Stimulated activated CD4-positive, alpha-beta T cell treated with anti-CD3 and anti-CD28 coated beads, Interleukin-12 subunit alpha, Interleukin-12 subunit beta, amount 100 ng/mL, for 24 hours (primary cell): ENCODE measurements at places on chromosomes 7 and 10.
A peak's percentile ranks its signal among the peaks of the same experiment; 100 is the strongest.

GRCh38 chr10:7135188-7135587 is 275.6 kb downstream of the SFMBT2 start:
- DNase-seq: no peak

DNA sequence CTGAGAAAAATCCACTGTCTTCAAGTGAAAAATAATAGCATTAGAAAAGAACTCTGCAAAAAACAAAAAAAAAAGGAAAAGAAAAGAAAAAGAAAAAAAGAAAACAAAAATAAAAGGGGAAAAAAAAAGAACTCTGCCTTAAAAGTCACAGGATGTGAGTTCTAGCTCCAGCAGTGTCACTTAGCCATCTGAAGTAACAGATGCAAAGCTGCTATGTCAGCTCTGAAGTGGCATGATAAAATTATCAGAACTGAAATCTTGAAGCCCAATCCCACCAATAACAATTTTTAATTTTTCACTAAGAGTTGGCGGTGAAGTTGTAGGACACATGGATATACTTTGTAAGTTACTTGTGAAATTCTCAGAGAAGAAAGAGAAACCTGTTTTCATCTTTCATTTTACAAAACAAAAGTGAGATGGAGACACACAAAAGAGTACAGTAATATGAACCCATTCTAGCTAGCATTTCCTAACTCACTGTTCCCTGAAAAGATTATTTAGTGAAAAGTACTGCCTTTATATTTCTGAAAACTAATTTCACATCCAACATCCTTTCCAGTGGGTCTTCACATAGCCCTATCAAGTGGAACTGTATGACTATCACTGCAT is 103.5 kb downstream of the ELAPOR2 start:
- no peak for DNase-seq

- no peak for DNase-seq
These were observed 12.3 kb downstream of the SFXN3 start for GRCh38 chr10:101043363-101043707.

GRCh38 chr10:25064401-25064800 is 48.0 kb downstream of the THNSL1 start:
- no peak for DNase-seq

DNA sequence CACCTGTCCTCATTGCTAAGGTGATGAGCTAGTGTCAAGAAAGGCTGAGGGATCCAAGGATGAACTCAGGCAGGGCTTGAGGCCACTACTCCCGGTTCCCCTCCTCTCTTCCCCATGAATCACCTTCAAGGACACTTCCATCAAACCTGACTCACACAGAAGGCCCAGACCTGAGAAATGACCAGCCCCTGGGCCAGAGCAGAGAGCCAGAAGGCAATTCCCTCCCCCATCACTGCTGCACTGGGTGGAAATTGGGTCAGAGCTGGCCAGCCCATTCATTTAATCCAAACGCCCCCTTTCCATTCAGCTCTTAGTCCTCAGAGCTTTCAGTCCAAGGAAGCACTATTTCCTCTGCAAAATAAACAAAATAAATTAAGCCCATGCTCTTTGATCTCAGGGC is 182.0 kb downstream of the KCNMA1 start:
- no peak for DNase-seq

- DNase-seq: peak; percentile 96
These were observed at the start of gene DNAJC9 for GRCh38 chr10:73246646-73247508. Gene DNAJC9 (minus strand): TSS chr10:73247255. CDS start chr10:73247189, 66 bp downstream.

DNA sequence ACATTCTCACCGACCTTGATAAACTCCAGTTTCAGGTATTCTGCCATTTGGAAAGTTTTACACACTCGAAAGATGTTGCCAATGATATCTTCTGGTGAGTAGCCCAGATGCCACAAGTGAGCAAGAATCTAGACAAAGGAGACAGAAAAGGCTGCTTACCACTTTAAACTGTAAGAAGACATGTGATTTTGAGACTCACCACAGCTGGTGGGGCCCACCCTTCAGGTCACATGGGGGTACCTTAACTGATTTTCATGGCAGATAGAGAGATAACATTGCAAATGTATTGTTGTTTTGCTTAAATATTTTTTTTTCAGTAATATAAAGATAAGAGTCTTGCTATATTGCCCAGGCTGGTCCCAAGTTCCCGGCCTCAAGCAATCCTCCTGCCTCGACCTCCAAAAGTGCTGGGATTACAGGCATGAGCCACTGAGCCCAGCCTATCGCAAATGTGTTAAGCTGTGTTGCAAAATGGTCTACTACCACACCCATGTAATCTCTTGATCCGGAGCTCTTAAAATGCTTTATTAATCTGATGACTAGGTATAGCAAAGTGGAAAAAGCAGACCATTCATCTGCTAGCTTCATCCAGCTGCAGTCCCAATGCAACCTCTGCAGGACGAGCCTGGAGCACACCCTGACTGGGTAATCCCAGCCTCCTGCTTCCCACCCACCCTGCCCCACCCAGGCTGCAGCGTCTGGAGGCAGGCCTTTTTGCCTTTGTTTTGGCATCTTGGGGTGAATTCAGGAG is 18.5 kb downstream of the RFC2 start:
- DNase-seq: no peak

- DNase-seq: no peak
These were observed 541 bp upstream of the DENND10 start for GRCh38 chr10:119103241-119103902.

DNA sequence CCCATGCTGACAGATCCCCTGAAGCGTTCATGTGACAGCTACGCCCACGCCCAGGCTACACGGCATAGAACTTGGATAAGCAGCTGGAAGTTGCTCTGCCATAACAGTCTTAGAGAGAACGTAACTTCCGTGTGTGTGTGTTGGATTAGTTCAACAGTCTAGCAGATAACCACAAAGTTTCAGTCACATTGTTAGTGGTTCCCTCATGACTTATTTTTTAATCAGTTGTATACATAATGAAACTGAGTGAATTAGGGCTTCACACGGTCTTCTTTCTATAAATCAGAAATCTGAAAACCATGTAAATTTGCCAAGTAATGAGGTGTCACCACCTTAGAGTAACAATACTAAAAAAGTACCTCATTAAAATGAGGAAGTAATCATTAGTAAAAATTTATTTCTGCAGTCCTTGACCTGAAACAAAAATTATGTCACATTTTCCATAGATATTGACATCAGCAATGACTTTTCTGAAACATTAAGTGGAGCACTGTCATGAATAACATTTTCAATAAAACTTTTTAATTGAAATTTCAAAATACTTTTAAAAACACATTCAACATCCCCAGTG is 21.7 kb upstream of the MACC1 start:
- no peak for DNase-seq

- DNase-seq: no peak
These were observed 62.2 kb downstream of the LANCL2 start for GRCh38 chr7:55427342-55427741.

GRCh38 chr7:47465191-47465590 is 116.7 kb downstream of the TNS3 start:
- DNase-seq: no peak

DNA sequence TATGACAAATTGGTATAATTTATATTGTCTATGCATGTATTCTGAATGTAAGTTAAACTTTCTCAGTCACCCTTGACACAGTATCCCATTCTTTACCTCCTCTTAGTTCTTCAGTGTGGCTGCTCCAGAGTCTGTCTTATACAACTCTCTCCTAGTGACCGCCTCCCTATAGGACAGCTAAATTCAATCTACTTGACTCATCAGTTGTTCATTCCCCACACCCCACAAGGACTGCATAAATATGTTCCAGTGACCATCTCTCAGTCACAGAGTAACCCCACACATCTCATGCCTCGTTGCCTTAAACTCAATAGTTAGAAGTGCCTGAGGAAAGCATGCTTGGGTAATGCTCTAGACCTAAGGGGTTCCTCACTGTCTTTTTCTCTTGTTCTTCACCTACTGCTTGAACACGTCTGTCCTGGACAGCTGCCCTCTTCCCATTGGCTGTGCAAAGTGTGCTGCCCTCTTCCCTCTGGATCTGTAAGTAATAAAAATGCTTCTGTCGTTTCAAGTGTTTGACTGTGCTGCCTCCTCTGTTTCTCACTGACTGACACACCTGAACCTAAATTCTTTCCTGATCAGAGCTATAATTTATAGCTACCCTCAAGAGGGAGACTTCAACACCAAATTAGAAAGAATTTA is 494.6 kb upstream of the GRM3 start:
- DNase-seq: no peak

GRCh38 chr7:19675816-19676215 is 33.0 kb downstream of the POLR1F start:
- no peak for DNase-seq

- no peak for DNase-seq
These were observed 52.1 kb downstream of the PNLIPRP2 start for GRCh38 chr10:116672891-116673290.

DNA sequence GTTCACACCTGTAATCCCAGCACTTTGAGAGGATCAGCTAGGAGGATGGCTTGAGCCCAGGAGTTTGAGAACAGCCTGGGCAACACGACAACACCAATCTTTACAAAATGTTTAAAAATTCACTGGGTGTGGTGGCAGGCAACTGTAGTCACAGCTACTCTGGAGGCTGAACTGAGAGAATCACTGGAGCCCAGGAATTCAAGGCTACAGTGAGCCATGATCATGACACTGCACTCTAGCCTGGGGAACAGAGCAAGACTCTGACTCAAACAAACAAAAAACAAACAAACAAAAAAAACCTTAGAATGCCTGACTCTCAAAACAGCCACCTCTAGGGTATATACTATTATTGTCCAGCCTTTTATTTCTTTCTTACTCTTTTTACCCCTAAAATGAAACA is 56.5 kb upstream of the PAPSS2 start:
- no peak for DNase-seq

GRCh38 chr10:11616021-11616420 is 4.6 kb upstream of the USP6NL start:
- no peak for DNase-seq

DNA sequence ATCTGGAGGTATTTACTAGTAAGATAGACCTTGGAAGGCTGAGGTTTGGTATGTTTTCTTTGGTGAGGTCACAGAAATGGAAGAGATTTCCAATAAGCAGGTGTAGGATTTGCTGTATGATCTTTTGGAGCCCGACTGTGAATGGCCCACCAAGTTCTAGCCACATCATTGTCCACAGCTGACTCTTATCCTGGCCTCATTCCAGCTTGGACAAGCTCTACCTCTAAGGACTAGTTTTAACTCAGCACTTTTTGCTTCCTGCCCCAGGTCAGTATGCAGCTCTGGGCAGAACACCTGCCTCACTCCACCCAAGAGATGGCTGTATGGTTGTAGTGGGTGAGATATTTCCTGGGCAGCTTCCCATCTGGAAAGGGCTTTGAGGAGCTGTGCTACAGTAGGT is 6.1 kb upstream of the CPA4 start:
- DNase-seq: no peak

GRCh38 chr10:122992031-122992585 is 11.9 kb downstream of the PSTK start:
- DNase-seq: no peak

DNA sequence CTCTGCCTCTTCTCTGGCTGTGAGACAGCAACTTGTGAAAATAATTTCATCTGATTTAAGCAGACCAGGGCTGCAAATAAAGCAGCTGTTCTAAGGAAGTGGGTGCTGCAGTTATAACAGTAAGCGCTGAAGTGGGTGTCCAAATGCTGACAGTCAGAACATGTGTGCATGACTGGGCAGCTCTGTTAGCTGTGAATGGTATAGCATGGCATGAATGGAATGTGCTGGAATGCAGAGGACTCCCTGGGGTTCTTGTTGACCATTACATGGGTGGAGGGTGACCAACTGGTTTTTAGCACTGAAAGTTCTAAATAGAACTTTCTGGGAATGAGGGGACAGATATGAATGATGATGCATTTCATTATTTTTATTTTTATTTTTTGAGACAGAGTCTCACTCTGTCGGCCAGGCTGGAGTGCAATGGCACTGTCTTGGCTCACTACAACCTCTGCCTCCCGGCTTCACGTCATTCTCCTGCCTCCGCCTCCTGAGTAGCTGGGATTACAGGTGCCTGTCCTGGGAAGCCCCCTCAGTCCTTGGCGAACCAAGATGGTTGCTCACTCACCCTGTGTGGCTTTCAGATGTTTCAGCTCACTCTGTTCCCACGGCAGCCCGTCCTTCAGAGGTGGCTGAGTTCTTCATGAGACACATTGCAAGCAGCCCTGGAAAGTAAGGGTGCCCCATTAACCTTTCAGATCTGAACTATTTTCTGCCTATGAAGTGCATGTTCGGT is 319.8 kb upstream of the PHYHIPL start:
- DNase-seq: no peak

- no peak for DNase-seq
These were observed 4.9 kb upstream of the UPK3B start for GRCh38 chr7:76505168-76506080.

GRCh38 chr7:28955718-28956607 is 2.2 kb downstream of the TRIL start:
- no peak for DNase-seq

DNA sequence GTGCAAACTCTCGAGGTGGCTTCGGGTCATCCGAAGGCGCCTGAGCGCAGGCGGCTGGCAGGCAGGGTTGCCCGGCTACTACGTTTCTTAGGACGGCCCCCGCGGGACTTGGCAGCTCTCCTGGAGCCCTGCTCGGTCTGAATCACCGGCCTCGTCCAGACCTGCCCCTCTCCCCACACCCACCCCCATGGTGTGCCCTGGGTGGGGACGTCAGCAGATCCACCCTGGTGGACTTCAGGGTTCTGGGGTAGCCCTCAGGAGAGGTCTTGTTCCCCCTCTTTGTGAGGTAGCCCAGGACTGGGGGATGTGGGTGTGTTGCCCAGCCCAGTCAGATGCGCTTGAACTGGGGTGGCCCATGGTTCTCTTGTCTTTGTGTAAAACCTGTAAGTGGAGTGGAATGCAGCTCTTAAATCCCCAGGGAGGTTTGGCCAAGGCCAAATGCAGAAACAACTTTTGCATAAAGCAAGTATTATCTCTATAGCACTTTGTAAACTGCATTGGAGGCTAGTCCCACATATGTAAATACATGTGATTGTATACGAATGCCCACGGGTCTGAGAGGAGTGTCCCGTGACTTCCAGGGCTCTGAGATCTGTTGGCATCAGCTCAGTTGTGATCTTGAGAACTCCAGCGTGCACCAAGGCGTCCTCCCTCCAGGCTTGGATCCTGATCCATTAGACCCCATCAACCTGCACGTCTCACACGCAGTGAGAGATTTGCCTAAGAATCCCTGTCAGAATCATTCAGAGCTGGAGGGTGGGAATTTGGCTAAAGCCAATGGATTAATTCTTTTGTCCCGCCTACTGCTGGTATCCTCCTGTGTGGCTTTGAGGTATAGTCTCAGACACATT is 1.8 kb downstream of the PFKFB3 start:
- no peak for DNase-seq

GRCh38 chr10:104331208-104331838 is 6.9 kb downstream of the ITPRIP start:
- DNase-seq: no peak

GRCh38 chr10:59027975-59028655 is 148.3 kb upstream of the PHYHIPL start:
- no peak for DNase-seq

- DNase-seq: no peak
These were observed 224.3 kb downstream of the THSD7A start for GRCh38 chr7:11607686-11608085.

- DNase-seq: no peak
These were observed 131.9 kb downstream of the TMEM26 start for GRCh38 chr10:61321041-61321857.
